ENCODE measurements at places on chromosomes 1 and 21.

- DNase-seq: no peak
Observed at GRCh38 chr1:80218112-80218511, 1211.6 kb upstream of the ADGRL4 start.

DNA sequence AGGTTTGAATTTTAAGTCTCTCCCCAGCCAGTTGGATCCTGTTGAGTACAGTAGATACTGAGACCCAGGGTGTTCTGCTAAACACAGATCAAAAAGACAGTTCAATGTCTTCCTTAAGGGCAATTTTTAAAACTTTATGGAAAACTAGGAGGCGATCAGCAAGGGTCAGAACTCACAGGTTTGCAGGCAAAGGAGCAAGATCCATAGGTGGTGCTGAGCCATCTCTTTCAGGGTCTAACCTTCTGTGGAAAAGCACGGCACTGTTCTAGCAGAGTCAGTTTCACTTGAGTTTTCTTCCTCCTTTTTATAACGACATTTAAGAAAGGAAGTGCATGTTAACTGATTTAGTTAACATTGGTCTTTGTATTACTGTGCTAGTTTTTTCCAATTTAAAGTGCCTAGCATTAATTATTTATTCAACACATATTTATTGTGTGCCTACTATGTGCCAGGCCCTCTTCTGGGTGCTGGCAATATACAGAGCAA, at the start of gene CD84:
Gene CD84, minus strand, starts transcription at position 281 of the 486 bp plus-strand sequence. Its CDS starts 59 bp downstream, at position 222.
- no peak for DNase-seq

- no peak for DNase-seq
Observed at GRCh38 chr1:77076759-77077158, 142.5 kb downstream of the PIGK start.

- no peak for DNase-seq
Observed at GRCh38 chr1:117561071-117561470, 44.8 kb upstream of the TENT5C start.

- DNase-seq: no peak
Observed at GRCh38 chr1:63486629-63487028, 36.4 kb downstream of the ITGB3BP start.

DNA sequence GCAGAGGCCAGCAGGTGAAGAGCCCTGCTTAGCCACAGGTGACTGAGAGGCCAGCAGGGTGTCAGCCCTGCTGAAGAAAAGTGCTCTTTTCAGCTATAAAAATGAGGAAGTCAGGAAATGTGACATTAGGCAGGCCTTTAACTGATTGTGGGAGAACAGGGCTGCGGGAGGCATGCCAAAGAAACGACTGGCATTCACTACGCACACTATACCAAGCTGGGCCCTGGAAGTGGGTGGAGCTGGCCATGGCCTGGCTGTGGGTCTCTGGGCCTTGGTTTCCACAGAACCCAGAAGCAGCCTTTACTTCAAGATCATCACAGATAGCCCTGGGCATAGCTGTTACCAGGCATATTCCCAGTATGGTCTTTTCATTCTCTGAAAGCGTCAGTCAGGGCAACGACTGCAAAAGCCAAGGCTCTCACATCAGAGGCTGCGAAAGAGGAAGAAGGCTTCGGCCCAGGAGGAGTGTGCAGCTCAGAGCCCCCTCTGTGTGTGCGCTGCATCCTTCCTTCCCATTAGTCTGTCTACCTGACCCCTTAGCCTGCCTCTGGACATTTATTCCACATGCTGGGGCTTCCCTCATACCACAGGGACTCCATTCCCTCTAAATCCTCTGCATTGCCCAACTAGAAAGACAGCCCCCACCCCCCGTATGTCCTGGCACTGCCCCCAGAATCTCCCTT, 14.3 kb downstream of the SLC2A1 start:
- DNase-seq: no peak

GRCh38 chr1:88421997-88422396, 262.1 kb upstream of the PKN2 start:
- DNase-seq: no peak

- DNase-seq: no peak
Observed at GRCh38 chr1:58576727-58577653, at the start of gene TACSTD2. TACSTD2 (minus strand) TSS chr1:58577252; CDS start chr1:58577156, 96 bp downstream.
